Stimulated activated CD4-positive, alpha-beta T cell treated with anti-CD3 and anti-CD28 coated beads, TNF-alpha, amount 100 ng/mL, for 1 hour (primary cell): ENCODE measurements at places on chromosomes 3 and 15.
A peak's percentile ranks its signal among the peaks of the same experiment; 100 is the strongest.

DNA sequence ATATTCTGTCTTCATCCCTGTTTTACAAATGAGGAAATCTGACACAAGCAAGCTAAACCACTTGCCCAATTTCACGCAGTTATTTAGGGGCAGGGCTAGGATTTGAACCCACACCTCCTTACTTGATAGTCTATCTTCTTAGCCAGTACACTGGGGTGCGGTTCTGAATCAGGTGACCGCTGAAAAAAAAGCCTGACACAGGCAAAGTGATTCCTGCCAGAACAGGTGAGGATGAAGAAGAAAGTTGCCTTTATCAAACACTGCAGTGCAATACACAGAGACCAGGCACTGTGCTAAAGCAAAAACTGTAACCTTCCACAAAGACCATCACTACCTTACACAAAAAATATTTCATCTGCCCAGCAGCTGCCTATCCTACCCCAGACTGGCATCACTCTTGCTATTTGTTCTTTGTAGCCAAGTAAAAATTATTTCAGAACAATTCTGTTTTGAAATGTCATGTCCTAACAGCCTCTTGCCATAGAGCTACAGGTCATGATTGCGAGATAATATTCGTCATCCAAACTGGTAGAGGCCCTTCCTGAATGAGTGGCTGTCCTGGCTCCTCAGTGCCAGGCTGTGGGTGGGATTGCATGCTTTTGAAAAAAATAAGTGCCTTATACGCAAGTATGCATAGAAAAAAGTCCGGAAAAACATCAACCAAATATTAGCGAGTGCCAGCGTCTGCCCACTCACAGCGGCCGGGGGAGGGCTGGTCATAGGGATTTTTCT is 142.3 kb upstream of the TPM1 start:
- DNase-seq = no peak

DNA sequence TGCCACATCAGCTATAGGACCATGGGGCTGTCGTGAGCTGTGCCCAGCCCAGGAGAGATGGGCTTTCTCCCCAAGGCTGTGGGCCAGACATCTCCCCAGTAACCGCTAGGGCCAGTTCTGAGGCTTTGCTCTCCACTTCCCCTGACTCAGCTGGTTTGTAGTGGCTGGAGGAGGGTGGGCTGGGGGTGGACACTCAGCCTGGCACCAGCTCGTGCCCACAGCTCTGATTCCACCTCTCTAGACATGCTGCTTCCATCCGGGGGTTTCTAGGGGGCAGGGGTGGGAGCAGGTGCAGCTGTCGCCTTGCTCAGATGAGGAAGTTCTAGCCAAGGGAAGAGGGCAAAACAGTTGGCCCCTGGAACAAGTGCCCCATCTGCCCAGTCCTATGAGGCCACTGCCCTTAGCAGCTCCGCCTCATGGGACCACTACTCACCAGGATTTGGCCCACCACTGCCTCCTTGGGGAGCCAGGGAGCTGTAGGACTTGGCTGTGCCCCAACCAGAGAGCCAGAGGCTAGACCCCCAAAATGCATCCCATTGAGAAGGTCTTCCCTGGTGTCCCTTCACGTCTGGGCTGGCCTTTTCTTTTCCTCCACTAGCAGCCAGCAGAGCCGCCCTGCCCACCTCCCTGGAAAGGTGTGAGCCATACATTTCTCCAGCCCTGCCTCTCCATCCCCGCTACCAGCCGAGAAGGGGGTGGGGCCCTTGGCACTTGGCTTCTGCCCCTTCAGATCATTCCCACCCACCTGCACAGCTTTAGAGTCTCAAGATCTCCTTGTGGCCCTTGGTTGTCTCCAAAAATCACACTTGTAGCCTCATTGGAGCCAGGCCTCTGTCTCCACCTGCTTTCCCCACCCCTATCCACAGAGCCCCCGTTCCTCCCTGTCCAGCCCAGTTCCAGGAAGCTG is 9.9 kb downstream of the GLYCTK start:
- no peak for DNase-seq

DNA sequence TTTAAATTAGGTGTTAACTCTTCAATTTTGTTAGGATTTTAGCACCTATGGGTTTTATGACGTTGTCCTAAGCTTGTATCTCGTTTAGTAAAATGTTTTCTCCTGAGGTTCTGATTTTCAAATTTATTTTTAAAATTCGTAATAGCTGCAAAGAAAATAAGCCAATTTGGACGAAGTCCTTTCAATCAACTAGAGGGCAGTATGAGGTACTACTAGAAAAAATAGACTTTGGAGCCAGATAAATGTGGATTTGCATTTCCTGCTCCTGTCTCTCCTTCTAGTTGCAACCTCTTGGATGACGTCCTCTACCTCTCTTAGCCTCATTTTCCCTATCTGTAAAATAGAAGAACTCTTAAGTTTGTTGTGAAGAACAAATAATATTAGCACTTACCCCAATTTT is 81.1 kb downstream of the SLTM start:
- DNase-seq = no peak

- no peak for DNase-seq
Observed at GRCh38 chr3:131221731-131222130, 159.8 kb upstream of the NUDT16 start.

DNA sequence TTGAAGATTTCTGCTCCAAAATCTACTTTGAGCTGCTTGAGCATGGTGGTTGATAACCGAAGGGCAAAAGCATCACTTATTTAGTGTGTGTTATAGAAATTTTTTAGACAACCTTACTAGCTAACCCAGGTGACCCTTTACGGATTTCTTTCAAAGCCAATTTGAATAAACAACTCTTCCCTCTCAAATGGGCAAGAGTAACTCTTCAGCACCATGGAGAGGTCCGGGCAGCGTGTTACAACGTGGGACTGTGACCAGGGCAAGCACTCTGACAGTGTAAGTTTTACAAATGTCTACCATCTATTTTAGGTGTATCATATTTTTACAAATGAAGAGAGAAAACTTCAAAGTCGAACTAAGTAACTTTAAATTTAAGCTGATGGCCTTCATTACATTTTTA is 471.8 kb downstream of the MFSD1 start:
- no peak for DNase-seq

- no peak for DNase-seq
Observed at GRCh38 chr15:69980341-69981059, 117.2 kb downstream of the TLE3 start.

DNA sequence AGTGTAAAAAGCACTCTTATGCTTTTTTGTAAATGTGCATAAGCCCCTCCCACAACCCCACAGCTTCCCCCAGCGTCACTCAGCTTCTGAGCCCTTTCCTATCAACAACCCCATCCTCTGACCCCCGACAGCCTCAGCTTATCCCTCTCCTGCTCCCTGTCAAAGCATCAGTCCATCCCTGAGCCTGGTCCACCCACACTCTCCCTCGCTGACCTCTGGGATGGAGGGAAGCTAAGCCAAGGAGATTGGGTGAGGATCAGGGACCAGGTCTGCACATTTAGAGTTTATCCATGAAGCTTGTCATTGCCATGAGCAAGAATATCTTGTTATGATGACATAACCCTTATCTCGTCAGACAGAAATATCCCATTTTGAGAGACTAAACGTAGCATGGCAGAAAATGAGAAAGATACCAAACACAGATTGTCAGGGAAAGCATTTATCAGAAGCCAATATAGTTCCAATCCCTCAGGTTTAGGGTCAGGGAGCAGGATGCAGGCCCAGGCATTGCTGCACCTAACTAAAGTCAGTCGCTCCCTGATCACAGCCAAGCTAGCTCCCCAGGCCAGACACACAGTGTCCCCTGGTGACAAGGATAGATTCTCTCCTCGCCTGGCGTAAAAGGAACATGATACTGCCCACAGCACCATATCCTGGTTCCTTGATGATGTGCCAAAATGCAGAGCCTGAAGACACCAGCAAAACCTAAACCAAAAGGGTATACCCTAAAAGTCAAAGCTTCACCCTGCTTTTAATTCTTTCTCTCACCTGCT is 66.9 kb downstream of the DCLK3 start:
- DNase-seq = no peak

DNA sequence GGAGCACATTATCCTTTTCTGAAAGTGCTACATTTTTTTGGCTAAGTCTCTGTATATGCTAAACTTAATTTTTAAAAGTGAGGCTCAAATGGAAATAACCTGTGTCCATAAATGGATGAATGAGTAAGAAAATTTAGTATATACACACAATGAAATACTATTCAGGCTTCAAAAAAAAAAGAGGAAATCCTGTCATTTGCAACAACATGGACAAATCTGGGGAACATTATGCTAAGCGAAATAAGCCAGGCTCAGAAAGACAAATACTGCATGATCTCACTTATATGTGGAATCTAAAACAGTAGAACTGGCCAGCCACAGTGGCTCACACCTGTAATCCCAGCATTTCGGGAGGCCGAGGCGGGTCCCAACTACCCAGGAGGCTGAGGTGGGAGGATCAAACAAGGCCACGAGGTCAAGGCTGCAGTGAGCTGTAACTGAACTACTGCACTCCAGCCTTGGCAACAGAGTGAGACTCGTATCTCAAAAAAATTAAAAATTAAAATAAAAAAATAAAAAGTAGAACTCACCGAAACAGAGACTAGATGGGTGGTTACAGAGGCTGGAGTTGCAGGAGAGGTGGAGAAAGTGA is 25.8 kb downstream of the CCDC12 start:
- no peak for DNase-seq

GRCh38 chr3:151895478-151896241 is 22.2 kb downstream of the SUCNR1 start:
- DNase-seq = no peak

- peak; percentile 11 for DNase-seq
Observed at GRCh38 chr3:63912768-63913588, 795 bp upstream of the SCAANT1 start.

DNA sequence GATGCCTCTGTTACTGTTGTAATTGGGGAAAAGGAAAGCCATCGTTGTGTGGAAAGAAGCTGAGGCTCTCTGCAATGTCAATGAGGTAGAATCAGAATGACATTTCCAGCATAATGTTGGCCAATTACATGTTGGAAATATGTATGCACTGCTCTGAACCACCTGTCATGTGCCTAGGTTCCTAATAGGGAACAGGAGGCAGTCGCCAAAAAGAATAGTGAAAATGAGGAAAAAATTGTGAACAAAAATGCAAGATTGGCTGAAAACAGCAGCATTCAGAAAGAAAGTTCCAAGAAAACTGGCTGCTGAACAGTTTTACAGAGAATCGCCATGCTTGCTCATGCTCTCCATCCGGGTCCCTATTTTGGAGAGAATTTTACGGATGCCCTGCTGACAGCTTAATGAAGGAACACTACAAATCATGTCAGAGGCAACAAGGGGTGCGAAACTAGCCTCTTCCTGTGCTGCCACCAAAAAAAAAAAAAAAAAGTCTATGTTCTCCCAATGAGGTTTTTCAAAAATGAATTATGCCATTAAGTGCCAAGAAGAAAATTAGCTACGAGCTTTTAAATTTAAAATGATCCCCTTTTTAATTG is 305.9 kb upstream of the ARRDC4 start:
- DNase-seq = no peak

GRCh38 chr3:64895106-64895990 is 207.5 kb upstream of the ADAMTS9 start:
- DNase-seq = no peak

- DNase-seq = no peak
Observed at GRCh38 chr3:189813647-189814240, 182.6 kb downstream of the TP63 start.

DNA sequence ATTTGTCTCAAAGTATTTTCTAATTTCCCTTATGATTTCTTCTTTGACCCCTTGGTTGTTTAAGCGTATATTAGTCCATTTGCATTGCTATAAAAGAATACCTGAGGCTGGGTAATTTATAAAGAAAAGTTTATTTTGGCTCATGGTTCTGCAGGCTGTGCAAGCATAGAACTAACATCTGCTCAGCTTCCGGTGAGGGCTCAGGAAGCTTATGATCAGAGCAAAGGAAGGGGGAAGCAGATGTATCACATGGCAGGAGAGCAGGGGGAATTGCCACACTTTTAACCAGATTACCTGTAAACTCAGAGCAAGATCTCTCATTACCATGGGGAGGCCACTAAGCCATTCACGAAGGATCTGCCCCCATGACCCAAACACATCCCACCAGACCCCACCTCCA is 148.2 kb downstream of the PDE8A start:
- DNase-seq = no peak

DNA sequence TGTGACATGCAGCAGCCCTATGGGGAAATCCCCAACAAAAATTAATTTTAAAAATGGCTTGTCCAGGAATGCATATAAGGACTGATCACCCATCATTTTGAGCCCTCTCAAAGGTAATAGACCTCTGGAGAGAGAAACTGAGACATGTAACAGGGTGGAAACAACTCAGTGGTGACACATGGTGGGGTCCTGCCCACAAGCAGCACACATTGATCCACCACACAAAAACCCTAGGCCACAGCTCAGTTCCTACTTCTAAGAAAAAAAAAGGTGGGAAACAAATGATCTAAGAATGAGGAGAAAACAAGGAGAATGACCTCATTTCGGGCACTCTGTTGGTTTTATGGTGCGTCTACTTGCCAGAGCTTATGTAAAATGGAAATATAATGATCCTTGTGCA is 1.9 kb upstream of the SLC41A3 start:
- no peak for DNase-seq

DNA sequence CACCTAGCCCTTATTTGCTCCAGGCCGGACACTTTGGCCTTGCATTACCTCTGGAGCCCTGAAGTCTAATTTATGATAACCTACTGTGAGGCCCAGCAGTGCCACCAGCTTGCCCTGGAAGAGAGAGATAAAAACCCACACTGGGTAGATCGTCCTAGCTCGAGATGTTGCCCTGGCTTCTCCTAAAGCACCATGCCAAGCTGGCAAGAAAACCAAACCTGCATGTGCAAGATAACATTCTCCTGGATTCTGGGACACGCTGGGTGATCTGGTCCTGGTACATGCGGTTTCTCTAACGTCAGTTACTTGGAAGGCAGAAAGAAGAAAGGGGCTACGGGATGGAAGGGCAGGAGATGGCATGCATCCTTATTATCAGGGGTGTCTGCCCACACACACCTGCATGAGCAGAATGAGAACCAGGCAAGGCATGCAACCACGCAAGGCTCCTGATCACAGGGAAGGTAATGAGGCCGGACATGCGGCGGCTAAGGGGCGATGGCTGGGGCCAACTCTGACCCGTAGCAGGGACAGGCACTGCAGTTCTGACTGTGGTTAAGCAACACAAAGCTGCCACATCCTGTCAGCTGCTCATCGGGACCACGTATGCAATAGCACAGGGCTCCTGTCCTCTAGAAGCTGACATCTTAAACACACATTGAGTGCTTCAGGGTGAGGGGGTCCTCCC is 73.0 kb downstream of the OXNAD1 start:
- no peak for DNase-seq

- no peak for DNase-seq
Observed at GRCh38 chr3:159825216-159825854, 163.3 kb upstream of the IL12A start.

- DNase-seq = no peak
Observed at GRCh38 chr3:141391991-141392316, 23.6 kb downstream of the ZBTB38 start.
